ENCODE measurements at places on chromosomes 4 and X.
A peak's percentile ranks its signal among the peaks of the same experiment; 100 is the strongest.

GRCh38 chrX:47232803-47233332, at the start of gene USP11:
Gene USP11 (plus strand): TSS chrX:47233009. CDS start chrX:47233044, 35 bp downstream.
- peak within 1 kb of the TSS; percentile 45 for H3K4me3 ChIP-seq
- peak within 1 kb of the TSS; percentile 58 for H3K27ac ChIP-seq
- DNase-seq = no peak
- no peaks in the 10 kb centered on the region for H3K27me3 ChIP-seq
- H3K36me3 ChIP-seq = no peaks in the 10 kb centered on the region

- no peak overlapping the region for H3K4me3 ChIP-seq
- H3K4me1 ChIP-seq = no peaks in the 10 kb centered on the region
- no peaks in the 10 kb centered on the region for H3K27me3 ChIP-seq
- no peaks in the 10 kb centered on the region for H3K36me3 ChIP-seq
Observed at GRCh38 chr4:183185018-183185417, 86.0 kb downstream of the WWC2 start.

DNA sequence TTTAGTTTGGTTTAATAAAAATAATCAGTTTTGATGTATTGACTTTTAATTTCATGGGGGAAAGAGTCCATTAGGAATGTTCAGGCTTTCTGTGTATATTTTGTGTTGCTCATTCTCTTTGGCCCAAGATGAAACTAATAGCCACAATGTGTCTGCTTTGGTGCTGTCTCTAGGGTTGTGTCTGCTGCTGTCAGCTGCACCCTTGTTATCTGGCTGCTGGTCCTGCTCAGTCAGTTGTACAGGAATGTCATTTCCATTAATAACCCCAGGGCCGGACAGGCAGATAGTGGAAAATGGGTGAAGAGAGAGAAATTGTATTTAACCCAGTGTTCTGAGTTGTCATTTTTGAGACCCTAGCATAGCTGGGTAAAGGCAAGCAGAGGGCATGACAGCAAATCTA, 115.1 kb downstream of the PHEX start:
- no peak for DNase-seq
- H3K27me3 ChIP-seq = no peaks in the 10 kb centered on the region
- no peak overlapping the region for H3K27ac ChIP-seq
- H3K36me3 ChIP-seq = no peaks in the 10 kb centered on the region
- no peaks in the 10 kb centered on the region for H3K4me1 ChIP-seq

DNA sequence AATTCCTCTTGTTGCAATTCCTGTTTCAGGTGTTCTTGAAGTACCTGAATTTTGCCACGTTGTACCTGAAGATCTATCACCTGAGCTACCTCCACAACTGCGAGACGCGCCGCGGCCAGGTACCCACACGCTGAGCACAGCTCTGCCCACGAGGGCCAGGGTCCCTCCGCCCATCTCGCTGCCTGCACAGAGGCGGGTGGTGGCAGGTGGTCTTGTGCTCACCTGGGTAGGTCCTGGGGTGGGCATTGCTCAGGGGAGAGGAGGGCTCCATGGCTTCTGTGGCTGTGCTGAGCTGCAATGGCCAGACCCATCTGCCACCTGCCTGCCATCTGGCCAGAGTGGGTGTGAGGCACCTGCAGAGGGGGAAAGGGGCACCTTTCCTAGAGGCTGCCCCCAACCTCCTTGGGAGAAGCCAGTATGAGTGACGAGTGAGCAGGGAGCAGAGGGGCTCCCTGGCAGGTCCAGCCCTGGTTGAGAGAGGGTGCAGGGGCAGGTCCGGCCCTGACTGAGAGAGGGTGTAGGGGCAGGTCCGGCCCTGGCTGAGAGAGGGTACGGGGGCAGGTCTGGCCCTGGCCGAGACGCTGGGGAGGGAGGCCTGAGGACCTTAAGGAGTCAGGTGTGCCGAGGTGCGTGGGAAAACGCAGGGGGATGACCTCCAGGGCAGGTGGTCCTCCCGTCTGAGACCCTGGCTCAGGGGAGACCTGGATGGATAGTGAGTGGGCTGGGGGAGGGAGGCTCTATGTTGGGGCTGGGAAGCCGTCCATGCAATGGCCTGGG, 10.7 kb downstream of the PDE6B start:
- H3K36me3 ChIP-seq = no peaks in the 10 kb centered on the region
- H3K4me1 ChIP-seq = no peaks in the 10 kb centered on the region
- no peak overlapping the region for H3K27ac ChIP-seq
- H3K4me3 ChIP-seq = no peak overlapping the region

- DNase-seq = no peak
- H3K27ac ChIP-seq = no peak overlapping the region
- H3K36me3 ChIP-seq = no peaks in the 10 kb centered on the region
- H3K4me3 ChIP-seq = no peak overlapping the region
- no peaks in the 10 kb centered on the region for H3K4me1 ChIP-seq
- no peaks in the 10 kb centered on the region for H3K27me3 ChIP-seq
Observed at GRCh38 chrX:2299871-2300270, 200.9 kb downstream of the DHRSX start.

GRCh38 chr4:6965329-6965728, 55.7 kb downstream of the TBC1D14 start:
- no peaks in the 10 kb centered on the region for H3K4me1 ChIP-seq
- DNase-seq = no peak
- H3K27me3 ChIP-seq = no peaks in the 10 kb centered on the region
- no peaks in the 10 kb centered on the region for H3K36me3 ChIP-seq

Measured in aorta (tissue), 5 donors.